ENCODE measurements at places on chromosomes 6 and 20.

GRCh38 chr6:151257985-151258445 lies 18.2 kb downstream of the AKAP12 start:
- no peak for DNase-seq

DNA sequence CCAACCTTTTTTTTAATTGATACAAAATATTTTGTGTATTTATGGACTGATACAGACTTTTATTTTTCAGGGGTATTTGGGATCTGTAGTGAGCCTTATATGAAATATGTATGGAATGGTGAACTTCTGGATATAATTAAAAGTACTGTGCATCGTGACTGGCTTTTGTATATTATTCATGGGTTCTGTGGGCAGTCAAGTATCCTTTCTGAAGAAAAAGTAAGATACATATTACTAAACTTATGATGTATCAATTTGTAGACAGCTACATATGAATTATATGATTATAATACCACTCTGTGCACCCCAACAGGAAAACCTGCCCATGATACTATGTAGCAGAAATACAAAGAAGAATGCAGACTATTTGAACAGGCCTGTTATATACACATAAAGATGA lies 47.2 kb downstream of the FIG4 start:
- no peak for DNase-seq

GRCh38 chr20:63345328-63346100 lies 15.6 kb downstream of the CHRNA4 start:
- DNase-seq, result no peak

DNA sequence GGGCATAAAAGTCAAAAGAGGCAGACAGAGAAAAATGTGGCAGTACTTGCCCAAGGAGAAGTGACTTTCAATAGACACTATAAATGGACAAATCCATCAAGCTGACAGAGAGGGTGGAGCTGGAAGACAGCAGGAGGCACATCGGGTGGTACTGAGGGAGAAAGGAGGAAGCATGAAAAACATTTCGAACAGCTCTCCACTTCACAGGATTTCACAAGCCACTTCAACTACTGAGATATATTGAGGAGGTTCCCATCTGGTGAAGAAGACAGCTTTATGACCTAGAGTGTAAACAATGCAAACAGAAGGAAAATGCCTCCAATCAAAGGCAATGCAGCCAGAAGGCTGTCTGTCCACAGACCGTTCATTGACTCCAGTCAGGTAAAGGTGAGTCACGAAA lies 259.4 kb upstream of the ECI2 start:
- DNase-seq, result no peak

GRCh38 chr6:168181876-168182275 lies 102.9 kb upstream of the FRMD1 start:
- no peak for DNase-seq

GRCh38 chr6:134097114-134097707 lies 44.8 kb upstream of the SLC2A12 start:
- DNase-seq, result peak; percentile 72

DNA sequence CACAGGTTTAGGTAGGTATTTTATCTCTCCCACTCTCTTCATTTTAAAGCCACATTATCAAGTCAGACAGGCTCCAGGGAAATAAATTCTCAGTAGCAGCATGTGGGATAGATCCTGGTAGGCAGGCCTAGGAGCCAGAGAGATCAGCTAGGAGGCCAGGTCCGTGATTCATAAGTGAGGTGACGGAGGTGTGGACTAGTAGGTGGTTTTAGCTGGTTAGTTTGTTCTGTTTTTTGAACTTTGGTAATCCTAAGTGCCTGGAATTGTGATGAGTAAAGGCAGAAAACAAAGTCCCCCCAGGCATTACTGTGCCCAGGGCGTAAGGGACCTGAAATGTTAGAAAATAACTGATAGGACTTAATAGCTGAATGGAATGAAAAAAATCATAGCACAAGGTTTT lies 53.6 kb upstream of the E2F3 start:
- DNase-seq, result no peak

DNA sequence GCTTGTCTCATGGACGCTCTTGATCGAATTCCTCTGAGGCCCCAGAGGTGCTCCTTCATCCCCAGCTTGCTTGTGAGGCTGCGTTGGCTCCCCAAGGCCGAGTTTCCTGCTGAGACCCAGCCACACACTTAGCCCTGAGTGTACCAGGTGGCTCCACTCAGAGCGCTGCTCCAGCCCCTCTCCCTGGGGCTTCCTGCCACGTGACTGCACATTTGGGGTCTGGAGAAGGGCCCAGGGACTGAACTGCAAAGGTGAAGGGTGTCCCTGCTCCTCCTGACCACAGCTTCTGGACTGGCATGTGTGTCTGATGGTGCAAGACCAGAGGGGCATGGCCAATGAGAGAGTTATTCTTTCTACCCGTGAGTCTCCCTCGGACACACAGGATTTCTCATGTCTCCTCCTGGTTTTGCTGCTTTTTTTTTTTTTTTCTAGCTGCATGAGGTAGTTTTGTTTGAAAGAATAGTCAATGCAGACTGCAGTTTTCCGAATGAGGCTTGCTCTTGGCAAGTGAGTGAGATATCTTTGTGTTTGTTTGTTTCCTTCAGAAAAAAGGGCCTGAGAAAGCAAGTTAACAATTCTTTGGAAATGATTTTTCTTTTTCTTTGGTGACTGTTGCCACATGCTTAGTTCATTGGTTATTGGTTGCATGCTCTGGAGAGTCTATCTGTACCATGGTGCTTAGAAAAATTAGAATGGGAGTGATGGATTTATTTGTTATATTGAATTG lies 3.1 kb upstream of the ZNF831 start:
- DNase-seq, result no peak

GRCh38 chr6:154686162-154686561 lies 47.1 kb upstream of the SCAF8 start:
- DNase-seq, result no peak

DNA sequence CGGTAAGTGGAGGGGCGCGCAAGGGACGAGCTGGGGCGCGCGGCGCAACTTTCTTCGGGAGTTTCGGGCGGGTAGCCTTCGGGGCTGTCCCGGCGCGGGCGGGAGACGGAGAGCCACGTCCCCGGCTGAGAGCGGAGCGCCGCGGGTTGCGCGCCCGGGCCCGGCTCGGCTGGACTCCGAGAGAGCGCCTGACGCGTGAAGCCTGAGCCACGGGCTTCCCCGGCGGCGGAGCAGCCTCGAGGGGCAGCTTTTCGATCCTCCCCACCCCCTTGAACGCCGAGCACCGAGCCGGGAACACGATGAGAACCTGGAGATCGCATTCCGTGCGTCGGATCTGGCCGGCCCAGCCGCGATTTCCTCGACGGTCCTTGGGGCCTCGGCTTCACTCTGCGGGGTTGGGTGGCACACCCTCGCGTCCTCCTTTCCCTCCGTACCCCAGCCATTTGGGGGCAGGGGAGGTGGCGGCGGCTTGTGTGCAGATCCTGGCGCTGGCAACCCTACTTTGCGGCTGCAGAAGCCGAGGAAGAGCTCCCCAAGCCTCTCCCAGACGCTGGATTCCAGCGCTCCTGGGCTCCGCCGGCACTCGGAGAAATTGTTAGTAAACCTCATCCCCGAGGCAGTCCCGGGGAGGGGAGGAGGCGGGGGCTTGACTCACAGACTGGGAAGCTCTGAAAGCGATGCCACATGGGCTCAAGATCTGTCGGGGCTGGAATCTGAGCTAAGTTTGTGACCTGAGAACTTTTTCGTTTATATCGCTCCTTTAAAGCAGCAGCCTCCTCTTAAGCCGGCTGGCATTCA lies 572 bp downstream of the DSE start:
- DNase-seq, result no peak

DNA sequence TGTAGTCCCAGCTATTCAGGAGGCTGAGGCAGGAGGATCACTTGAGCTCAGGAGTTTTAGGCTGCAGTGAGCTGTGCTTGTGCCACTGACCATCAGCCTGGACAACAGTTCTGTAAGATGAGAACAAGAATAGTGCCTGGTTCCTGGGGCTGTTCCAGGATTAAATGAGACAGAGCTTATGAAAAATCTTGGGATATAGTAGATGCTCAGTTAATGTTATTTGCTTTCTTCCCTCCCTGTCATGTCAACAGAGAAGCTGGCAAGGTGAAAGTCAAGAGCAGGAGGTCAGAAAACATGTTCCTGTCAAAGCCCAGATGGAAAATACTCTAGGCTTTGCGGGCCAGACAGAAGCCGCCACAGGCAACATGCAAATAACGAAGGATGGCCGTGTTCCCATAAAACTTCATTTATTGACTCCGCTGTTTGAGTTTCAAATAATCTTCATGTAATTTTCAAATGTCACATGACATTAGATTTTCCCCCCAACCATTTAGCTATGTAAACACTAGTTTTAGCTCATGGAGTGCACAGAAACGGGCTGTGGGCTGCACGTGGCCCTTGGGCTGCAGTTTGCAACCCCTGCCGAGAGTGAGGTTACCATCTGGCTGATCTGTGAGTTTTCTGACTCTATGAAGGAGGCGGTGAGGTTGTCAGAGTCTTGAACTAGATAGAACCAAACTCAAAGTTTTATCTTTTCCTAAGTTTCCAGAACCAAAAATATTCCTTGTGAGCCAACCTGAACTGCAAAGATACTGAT lies 63.4 kb upstream of the PMEPA1 start:
- DNase-seq, result no peak

DNA sequence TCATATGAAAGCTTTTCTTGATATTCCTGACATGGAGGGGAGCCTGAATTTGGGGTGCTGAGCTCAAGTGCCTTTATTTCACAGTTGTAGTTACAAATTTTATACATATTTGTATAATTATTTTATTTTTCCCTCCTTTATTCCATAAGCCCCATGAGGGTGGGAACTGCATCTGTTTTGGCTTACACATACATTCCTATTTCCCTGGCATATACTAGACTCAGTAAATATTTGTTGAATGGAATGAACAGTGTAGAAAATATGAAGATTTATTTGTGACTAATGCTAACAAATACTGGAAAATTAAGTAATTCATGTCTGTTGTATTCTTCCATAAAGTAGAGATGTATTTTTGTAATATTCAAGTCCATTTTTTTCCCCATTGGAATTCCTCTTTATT lies 127.1 kb downstream of the MYO6 start:
- no peak for DNase-seq

DNA sequence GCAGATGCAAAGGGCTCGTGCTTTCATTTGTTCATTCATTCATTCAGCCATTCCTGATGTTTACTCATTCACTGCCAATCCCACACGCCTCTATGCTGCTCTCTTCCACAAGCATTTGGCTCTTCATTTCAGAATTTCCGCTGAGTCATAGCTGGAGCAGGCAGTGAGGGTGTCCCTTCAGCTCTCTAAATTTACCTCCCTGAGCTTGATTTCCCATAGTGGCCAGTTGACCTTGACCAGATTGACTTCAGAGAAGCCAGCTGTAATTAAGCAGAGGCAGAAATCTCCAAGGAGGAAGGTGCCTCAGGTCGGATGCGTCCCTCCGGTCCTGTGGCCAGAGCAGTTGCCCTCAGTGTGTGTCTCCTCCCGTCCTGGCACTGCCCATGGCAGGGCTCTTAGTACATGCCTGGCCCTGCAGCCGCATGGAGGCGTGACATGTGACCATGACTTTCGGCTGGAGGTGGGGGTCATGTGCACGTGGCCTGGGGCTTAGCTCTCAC lies 267.2 kb upstream of the ECI2 start:
- peak; percentile 68 for DNase-seq

- DNase-seq, result peak; percentile 60
Observed at GRCh38 chr20:15236812-15237211, 899.4 kb upstream of the FLRT3 start.

GRCh38 chr6:33967966-33968724 lies 164.3 kb upstream of the MLN start:
- no peak for DNase-seq

- DNase-seq, result peak; percentile 12
Observed at GRCh38 chr6:87925373-87926060, 122.1 kb upstream of the SPACA1 start.

DNA sequence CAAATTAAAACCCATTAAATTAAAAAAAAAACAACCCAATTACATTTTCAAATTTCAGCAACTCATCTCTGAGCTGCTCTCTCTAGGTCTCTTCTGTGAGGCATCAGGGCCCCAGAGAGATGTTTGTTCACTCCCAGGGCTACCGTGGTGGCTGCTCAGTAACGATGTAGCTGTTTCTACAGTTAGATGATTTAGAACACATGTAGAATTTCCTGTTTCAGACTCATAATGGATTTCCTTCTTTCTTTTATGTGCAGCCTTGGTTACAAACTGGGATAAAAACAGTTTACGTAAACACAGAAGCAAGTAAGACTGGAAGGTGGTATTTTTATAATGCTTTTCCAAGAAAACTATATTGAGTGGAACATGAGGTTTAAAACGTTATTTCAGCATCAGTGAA lies 116.1 kb upstream of the CCN2 start:
- peak; percentile 78 for DNase-seq

GRCh38 chr6:130187335-130188206 lies 35.2 kb downstream of the SAMD3 start:
- no peak for DNase-seq

GRCh38 chr6:132199343-132199742 lies 201.9 kb downstream of the MOXD1 start:
- peak; percentile 62 for DNase-seq
